ENCODE measurements at places on chromosomes 7 and 10.

GRCh38 chr10:96306516-96306915, 2.3 kb downstream of the DNTT start:
- DNase-seq, result no peak

DNA sequence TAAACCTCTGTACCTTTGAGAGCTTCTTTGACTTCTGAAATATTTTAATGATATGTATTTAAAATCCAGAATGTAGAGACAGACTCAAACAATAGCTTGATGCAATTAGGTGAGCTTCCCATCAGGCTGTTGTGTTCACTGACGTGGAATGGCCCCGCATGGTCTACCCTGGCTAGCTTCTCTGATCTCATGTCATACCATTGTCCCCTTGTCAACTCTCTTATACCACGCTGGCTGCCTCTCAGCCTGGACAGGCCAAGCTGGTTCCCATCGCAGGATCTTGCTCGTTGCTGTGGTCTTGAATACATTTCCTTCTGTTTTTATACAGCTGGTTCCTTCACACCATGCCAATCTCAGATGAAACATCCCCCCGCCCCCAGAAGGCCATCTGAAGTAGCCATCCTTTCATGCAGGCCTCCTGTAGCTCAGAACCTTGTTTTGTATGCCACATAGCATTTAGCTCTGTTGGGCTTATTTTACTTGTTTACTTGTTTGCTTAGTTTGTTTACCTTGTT, 84.2 kb downstream of the FANK1 start:
- no peak for DNase-seq

- DNase-seq, result no peak
Measured at GRCh38 chr10:61068471-61068870, 124.5 kb upstream of the RHOBTB1 start.

- DNase-seq, result no peak
Measured at GRCh38 chr10:17157024-17157423, 27.4 kb upstream of the CUBN start.

DNA sequence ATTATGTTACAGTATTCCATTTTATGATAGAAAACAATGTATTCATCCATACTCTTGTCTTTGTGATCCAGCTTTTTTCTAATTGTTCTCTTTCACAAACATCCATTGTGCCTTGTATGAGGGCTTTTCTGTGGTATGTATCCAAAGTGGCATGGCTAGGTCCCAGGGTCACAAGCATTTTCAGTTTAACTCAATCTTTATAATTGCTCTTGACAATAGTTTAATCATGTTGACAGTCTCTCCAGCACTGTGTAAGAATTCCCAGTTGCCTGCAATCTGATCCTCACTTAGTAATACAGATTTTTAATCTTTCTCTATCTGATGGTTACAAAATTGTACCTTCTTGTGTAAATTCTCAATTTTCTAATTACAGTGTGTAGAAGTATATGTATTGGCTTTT, 533.4 kb downstream of the NEBL start:
- no peak for DNase-seq

DNA sequence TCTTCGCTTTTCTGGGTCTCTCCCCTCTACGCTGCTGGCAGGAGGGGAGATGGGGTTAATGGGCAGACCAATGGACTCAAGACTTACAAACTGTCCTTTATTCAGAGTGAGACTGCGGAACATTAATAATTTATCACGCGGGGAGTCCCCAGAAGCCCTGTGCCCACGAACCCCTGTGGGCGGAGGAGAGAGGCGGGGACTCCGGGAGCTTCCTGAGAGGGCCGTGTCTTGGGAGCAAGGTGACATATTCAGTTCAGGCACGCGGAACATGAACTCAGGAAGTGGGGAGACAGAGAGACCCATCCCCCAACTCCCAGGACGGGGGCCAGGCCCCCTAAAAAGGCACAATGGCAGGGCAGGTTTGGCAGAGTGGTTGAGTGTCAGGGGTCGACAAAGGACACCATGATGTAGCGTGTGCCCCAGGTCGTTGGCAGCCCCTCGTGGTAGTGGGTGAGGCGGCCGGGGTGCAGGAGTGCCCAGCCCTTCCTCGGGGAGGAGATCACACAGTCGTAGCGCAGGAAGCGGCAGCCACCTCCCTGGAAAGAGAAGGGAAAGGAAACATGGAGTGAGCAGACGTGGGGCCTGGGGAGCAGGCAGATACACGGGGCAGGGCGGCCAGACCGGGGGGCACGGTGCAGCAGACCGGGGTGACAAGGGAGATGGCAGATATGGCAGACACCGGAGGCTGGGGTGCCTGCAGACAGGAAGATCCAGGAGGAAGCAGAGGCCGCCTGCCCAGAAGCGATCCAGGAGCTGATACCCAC, 5.2 kb upstream of the MOGAT3 start:
- DNase-seq, result no peak

- no peak for DNase-seq
Measured at GRCh38 chr10:11297136-11297535, 279.5 kb downstream of the CELF2 start.

- no peak for DNase-seq
Measured at GRCh38 chr7:95198863-95199262, 125.5 kb downstream of the PON1 start.

DNA sequence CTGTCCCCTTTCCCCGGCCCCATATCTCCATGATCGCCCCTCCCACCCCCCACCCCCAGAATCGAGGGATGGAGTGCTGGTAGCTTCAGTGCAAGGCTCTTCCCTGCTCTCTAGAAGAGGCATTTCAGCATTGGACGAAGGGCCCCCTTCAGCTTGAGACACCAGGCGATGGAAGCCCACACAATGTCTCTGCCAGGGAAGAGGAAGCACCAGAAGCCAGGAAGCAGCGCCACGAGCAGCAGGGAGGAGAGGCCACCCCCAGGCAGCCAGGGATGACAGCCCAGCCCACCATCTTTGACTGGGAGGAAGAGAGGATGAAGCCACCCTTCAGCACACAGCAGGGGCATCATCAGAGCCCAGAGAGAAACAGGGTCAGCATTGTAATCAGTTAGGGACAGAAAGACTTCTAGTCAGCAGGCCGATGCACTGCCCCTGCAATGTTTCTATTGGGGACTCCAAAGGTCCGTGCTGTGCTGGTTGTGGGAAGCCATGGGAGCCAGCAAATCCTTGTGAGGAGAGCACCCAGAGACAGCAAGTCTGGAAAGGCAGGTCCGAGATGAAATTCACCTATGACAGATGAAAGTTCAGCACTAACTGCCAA, 15.7 kb downstream of the TMEM72 start:
- no peak for DNase-seq

DNA sequence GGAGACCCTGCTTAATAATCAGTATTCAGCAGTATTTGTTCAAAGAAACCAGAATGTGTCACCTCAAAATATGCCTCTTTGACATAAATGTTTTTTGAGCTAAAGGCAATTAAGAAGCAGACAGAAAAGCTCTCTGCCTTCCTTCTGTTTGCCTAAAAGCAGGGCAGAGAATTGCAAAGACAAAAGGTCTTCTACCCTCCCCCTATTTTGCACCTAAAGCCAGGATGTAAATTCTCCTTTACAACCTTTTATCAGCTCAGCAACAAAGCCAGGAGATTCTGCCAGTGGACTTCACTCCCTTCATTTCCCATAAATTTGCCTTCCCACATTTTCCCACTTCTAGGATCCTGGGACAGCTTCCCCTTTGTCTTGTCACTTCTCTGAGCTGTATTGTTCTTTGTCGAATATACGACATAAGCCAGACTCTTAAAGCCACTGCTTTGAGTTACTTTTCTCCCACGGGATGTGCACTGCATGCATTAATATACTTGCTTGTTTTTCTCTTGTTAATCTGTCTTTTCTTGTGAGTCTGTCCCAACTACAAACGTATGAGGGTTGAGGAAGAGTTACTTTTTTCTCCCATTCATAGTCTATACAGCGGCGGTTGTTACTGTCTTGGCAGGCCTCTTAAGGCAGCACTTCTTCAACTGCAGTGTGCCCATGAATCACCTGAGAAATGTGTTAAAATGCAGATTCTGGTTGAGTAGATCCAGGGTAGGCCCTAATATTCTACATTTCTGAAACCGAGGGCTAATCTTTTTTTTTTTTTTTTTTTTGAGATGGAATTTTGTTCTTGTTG, 48.2 kb downstream of the ST8SIA6 start:
- DNase-seq, result no peak

GRCh38 chr10:122949296-122949695, 4.7 kb downstream of the C10orf88 start:
- no peak for DNase-seq

GRCh38 chr10:90993340-90993739, 72.5 kb upstream of the ANKRD1 start:
- DNase-seq, result no peak

DNA sequence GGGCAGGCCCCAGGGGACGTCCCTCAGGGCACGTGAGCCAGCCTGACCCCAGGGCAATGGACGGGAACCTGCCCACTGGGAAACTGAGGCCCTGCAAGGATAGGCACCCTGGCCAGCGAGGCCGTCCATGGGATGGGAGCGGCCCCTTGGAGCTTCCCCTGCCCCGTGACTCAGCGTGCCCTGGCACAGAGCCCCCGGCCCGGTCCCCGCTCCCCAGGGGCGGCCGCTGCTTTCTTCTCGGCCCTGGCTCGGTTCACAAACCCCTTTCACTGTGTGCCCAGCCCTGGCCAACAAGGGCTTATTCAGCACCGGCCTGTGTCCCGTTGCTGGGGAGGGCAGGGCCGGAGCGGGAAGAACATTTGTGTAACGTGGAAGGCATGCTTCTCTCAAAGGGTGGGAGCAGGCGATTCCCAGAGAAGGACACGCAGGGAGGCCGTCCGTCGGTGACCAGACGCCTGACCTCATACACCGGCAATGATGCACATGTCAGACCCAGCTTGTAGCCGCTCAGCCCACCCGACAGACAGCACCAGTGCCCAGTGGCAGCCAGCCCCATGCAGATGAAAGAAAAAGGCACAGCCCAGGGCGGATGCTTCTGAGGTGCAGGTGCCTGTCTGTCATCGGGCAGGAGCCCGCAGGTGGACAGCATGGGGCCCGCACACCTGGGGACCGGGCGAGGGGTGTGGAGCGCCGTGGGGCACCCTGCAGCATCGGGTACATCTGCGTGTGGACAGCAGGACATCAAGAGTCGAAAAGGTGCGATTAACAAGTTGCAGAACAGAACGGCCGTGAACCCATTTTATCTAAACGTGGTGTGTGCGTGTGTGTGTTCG, 94.5 kb downstream of the PDGFA start:
- DNase-seq, result no peak

- no peak for DNase-seq
Measured at GRCh38 chr7:135205850-135206249, 5.5 kb downstream of the WDR91 start.

DNA sequence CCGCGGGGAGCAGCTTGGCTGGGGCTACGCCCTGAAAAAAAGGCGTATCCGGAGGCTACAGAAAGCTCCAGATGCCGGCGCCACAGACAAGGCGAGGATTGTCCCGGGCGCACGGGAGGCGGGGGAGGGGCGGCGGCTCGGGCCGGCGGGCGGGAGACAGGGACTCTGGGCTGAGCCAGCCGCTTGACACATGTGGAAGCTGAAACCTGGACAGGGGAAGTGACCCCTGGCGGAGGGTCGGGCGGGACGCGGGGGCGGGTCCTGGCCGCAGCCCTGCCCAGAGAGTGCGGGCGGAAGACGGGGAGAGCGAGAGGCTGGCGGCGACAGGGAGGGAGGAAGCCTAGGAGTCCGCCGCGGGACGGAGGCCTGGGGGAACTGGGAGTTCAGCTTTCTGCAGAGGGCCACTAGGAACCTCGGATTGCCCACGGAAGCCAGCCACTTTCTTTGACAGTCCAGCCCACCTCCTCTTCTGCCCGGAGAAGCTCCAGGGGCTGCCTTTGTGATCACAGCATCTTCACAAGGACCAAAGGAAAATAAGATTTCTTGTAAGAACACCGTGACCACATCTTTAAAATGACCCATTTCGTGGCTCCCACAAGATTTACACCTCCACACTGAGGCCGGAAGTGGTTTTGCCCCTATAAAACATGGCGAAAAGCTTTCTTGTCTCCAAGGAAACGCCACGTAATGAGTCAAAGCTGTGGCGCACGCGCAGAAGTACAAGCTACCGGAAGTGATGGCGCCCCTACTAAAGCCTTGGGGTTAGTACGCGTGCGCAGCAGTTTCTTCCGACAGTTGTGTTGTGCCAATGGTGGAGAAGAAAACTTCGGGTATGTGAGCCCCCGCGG, at the start of the genes PLOD3 and ZNHIT1:
TSS of gene PLOD3 (minus strand) at position 194 of the 848 bp plus-strand sequence. CDS start 307 bp downstream, outside the sequence.
TSS of gene ZNHIT1 (plus strand) at position 778 of the 848 bp plus-strand sequence. CDS start at position 809, 31 bp downstream.
- DNase-seq, result peak; percentile 91

- DNase-seq, result no peak
Measured at GRCh38 chr7:47427051-47427643, 154.8 kb downstream of the TNS3 start.

DNA sequence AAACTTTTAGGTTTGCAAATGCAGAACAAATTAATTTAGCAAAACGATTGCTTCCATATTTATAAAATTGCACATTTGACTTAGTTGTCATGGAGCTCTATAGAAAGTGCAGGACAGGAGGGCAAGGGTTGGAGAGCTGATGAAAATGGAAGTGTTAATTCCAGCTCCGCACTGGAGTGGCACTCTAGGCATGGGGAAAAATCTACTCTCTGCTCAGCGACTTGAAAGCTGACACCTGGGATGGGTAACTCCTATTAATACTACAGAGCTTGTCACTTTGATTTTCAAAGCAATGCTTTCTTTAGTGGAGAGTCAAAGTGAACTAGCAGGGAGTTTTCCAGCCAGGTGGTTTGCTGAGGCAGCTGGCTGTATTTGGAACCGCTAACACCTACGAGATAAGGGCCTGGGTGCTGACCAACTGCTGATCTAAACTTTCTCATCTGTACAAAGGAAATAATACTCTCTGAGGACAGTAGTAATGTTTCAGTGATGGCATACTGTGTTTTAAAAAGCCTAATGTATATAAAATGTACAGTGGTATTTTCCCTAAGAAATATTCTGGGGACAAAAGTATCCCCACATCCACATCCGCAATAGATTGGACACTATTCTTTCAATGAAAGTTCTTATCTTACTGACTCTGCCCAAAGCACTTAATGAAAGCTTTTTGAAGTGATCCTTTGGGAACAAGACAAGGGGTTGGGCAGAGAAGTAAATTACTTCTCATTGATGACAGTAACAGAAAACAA, 444.3 kb downstream of the GPAM start:
- no peak for DNase-seq

DNA sequence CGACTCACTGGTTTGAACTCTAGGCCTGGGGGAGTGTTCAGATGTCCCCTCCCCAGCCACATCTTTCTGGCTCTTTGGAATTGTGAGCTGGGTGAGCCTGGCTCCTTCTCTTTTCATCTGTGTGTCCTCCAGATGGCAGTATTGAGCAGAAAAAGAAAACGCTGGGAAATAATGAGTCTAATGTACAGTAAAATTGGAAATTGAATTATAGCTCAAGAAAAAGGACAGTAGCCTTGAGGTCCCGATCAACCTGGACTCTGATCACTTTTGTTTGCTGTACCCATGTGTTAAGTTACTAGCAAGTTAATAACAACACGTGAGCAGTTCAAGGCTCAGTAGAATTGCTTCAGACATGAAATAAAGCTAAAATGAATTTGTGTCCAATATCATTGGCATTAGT, 77.9 kb downstream of the SNX10 start:
- DNase-seq, result no peak

- DNase-seq, result no peak
Measured at GRCh38 chr7:139811066-139811465, 18.0 kb upstream of the TBXAS1 start.

DNA sequence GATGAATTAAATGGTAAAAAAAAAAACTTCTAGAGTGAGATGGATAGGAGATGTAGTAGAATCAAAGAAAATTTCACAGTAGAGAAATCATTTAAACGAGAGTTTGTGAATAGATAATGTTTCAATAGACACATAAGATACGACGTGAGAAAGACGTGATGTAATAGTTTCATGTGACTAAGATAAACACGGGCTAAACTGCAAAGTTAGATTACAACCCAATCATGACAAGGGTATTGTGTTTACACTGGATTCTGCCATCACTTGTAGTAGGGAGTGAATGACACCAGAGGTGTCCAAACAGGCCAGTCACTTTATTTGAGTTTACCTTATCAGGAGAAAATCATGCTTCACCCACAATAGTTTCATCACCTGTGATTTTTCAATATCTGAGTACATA, 21.6 kb downstream of the SEMA3D start:
- DNase-seq, result no peak
